AG09309 (cell line): ENCODE measurements at places on chromosomes 2 and 18.
A peak's percentile ranks its signal among the peaks of the same experiment; 100 is the strongest.

GRCh38 chr18:5275872-5276271 is 19.7 kb downstream of the ZBTB14 start:
- no peak for DNase-seq

DNA sequence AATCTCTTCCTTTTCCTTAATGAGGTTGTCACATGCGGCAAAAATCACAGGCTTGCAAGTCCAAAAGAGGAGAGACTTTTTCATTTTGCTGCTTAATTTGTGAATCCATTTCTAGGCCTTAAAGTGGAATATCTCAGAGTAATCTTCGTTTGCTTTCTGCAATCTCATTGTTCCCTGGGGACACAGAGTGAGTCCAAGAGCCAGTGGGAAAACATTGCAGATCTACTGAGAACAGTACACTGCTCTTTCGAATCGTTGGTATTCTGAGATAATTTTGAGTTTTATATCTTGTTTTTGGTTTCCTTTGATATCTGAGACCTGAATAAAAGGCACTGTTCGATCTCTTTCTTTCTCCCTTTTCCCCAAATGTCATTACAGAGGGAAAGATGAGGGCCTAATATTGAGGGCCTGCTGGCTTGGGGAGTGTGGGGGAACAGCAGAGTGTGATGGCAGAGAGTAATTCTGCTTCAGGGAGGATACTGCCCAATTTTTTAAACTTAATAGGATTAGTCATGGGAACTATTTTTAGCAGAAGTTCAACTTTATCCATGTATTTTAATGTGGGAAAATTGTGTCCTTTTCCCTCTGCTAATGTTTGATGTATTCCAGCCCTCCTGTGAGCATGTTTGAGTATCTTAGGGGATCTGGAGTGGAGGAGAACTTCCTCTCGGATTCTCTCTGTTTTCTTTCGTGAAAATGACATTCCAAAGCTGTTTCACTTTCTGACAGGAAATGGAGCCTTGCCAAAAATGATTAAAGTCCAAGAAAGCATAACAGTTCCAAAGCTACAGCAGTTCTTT is 418.2 kb upstream of the ZEB2 start:
- DNase-seq: peak; percentile 44

DNA sequence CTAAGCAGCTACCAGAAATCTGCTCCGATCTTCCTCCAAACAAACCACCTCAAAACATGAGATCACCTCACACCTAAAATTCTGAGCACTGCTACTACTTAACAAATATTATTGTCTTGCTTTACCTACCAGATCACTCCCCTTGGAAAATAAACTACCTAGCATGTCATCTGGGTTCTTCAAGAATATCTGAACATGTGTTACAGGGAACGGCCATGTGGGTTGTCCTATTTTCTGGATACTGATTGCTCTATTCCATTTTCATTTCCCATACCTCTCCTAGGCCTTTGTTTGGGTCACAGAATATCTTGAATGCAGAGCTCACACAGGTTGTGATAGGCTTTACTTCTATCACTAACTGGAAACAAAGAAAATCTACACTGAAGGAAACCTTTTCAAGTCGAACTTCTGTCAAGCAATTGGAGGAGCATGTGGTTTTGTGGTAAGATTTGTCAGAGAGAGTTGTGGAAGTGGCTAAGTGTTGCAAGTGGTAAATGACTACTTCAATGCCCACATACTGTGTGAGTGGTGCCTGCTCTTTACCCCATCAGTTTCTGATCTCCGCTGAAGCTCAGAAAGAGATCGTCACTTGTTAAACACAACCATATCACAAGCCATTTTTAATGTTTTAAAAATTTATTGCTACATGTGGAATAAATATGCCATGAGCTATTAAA is 739.1 kb upstream of the ZEB2 start:
- peak; percentile 32 for DNase-seq

GRCh38 chr18:15005313-15006130 is 257.6 kb downstream of the ANKRD30B start:
- no peak for DNase-seq

GRCh38 chr2:27179344-27180000 is 30.7 kb downstream of the TCF23 start:
- no peak for DNase-seq

GRCh38 chr2:202035089-202035940 is 1.7 kb downstream of the FZD7 start:
- DNase-seq: peak; percentile 50
